ENCODE measurements at places on chromosomes 5 and 9. TPM values are rescaled to one million over a fixed set of nuclear protein-coding genes. Genes with fewer than 3 reads are reported as not detected.

- no peak overlapping the region for H3K4me3 ChIP-seq
- H3K36me3 ChIP-seq, result no peaks in the 10 kb centered on the region
- no peaks in the 10 kb centered on the region for H3K4me1 ChIP-seq
- no peaks in the 10 kb centered on the region for H3K27me3 ChIP-seq
- H3K27ac ChIP-seq, result no peak overlapping the region
These were observed 184.6 kb upstream of the PUM3 start for GRCh38 chr9:3028535-3028934.

- H3K27me3 ChIP-seq, result no peaks in the 10 kb centered on the region
- H3K27ac ChIP-seq, result no peak overlapping the region
- H3K36me3 ChIP-seq, result no peaks in the 10 kb centered on the region
- DNase-seq, result no peak
- no peak overlapping the region for H3K4me3 ChIP-seq
These were observed 26.3 kb upstream of the CORO2A start for GRCh38 chr9:98218562-98219363.

DNA sequence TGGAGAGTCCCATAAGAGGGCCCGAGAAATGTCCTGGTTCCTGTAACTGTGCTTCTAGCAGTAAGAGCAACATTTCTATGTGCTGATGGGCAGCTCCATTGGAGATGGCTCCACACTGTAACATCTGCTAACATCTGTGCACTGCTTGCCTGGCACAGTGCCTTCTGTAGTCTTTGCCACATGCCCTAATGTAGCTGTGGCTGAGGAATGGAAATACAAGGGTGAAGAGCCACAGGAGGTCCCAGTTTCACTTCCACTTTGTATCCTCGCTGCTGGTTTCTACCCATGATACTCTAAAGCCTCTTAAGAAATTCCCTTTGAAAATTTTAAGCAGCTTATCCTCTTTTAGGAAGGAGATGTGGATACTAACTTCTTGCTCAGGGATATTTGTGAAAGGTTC lies 97.4 kb downstream of the HOMER1 start:
- H3K27ac ChIP-seq, result no peak overlapping the region
- no peak overlapping the region for H3K4me3 ChIP-seq
- no peaks in the 10 kb centered on the region for H3K27me3 ChIP-seq
- H3K4me1 ChIP-seq, result peaks cover 3% of the 10 kb centered on the region
- DNase-seq, result peak; percentile 5

Gene IL5
- 1.7 TPM for total RNA-seq

Gene CD74
- total RNA-seq, result 282 TPM

Gene SPINK4
- not detected for total RNA-seq
